Activated T-helper 1 cell treated with anti-CD3 and anti-CD28 coated beads, Interleukin-12 subunit alpha, Interleukin-12 subunit beta, Interleukin-2, Interleukin-4 antibody, amounts not matched to agents 30 ng/mL and 10 ng/mL and 1 ng/mL, durations not matched to agents 14 hours and 24 hours and 36 hours (primary cell): ENCODE measurements at places on chromosomes 5 and 9. TPM values are rescaled to one million over a fixed set of nuclear protein-coding genes. Genes with fewer than 3 reads are reported as not detected.

GRCh38 chr9:26157411-26157810, 479.2 kb upstream of the TUSC1 start:
- H3K27me3 ChIP-seq = no peaks in the 10 kb centered on the region
- H3K4me1 ChIP-seq = no peaks in the 10 kb centered on the region
- H3K27ac ChIP-seq = no peak overlapping the region
- DNase-seq = no peak

GRCh38 chr9:100486479-100487176, 13.7 kb downstream of the TMEFF1 start:
- no peak overlapping the region for H3K27ac ChIP-seq
- H3K4me3 ChIP-seq = no peak overlapping the region
- H3K27me3 ChIP-seq = peaks cover 3% of the 10 kb centered on the region
- no peaks in the 10 kb centered on the region for H3K36me3 ChIP-seq
- no peak for DNase-seq

GRCh38 chr9:98219794-98220370, 27.4 kb upstream of the CORO2A start:
- DNase-seq = no peak
- no peak overlapping the region for H3K4me3 ChIP-seq
- no peaks in the 10 kb centered on the region for H3K4me1 ChIP-seq
- H3K27me3 ChIP-seq = peaks cover 2% of the 10 kb centered on the region
- H3K27ac ChIP-seq = no peak overlapping the region
- H3K36me3 ChIP-seq = no peaks in the 10 kb centered on the region

DNA sequence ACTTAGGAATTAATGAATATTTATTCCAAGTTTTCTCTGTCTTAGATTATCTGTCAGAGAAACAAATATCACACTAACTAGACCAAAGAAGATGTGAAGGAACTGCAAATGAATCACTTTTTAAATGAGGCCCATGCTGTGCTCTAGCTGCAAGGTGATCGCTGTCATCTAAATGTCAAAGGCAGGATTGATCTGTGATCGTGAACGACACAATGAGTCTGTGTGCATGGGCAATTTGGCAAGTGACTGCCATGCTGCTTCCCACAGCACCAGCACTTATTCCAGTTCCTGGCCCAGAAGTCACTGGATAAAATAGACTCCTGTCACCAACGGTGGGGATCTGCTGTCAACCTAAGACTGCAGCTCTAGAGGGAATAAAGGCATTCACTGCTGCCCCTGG, 141.2 kb downstream of the TRIM36 start:
- H3K36me3 ChIP-seq = no peaks in the 10 kb centered on the region
- H3K4me1 ChIP-seq = no peaks in the 10 kb centered on the region
- no peak overlapping the region for H3K27ac ChIP-seq
- H3K27me3 ChIP-seq = no peaks in the 10 kb centered on the region
- H3K4me3 ChIP-seq = no peak overlapping the region

DNA sequence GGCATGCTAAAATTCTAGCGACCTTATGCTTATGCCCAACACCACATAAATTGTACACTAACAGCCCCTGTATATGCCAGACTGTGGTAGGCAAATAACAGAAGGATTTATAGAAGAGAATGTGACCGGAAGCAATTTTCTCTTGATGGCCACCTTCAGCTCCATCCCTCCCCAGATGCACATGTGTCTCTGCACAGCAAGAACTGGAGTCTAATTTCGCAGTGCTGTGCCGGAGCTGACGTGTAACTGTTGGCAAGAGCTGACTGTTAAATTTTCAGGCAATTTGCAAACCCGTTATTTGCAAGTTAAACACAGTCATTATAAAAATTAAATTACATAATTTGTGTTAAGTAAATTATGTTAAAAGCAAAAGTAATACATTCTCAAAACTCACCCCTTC, 48.4 kb downstream of the PCA3 start:
- H3K27ac ChIP-seq = no peak overlapping the region
- no peak for DNase-seq
- H3K27me3 ChIP-seq = no peaks in the 10 kb centered on the region
- no peaks in the 10 kb centered on the region for H3K4me1 ChIP-seq

GRCh38 chr9:33698267-33698666, 97.1 kb upstream of the PRSS3 start:
- H3K4me1 ChIP-seq = no peaks in the 10 kb centered on the region
- no peaks in the 10 kb centered on the region for H3K36me3 ChIP-seq
- DNase-seq = no peak
- H3K4me3 ChIP-seq = no peak overlapping the region
- peaks cover 15% of the 10 kb centered on the region for H3K27me3 ChIP-seq

DNA sequence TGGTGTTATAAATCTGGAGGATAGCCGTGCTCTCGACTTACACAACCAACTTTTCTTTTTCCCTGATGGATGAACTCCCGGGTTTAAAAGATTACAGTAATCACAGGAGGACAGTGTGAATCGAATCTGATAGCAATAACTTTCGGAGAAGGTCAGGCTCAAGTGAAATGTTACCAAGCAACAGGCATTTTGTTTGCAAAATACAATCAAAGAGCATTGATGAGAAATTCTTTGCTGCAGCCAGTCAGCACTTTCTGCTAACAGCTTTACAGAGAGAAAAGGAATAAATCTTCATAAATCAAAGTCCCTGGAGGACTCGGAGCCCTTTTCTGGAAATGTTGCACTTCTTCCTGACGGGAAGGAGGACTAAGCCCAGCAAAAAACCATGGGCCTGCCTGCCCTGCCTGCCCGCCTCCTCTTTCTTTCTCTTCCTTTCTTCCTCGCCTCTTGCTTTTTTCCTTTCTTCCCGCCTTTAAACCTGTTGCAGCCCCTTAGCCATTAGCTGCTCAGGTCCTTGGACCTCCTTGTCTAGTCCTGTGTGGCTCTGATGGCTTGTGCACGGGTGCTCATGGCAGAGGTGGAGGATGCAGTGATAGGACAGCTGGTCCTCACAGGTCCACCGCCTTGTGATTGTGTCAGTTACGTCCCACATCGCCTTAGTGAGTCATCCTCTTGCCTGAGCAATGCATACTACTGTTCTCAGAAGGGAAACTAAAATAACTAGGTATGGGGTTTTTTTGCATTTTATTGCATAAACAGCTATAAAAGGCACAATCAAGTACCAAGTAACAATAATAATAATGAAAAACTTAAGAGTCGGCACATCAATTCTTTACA, 6.2 kb downstream of the DMRT3 start:
- no peak overlapping the region for H3K4me3 ChIP-seq
- no peak overlapping the region for H3K27ac ChIP-seq
- H3K4me1 ChIP-seq = no peaks in the 10 kb centered on the region
- no peak for DNase-seq
- H3K36me3 ChIP-seq = no peaks in the 10 kb centered on the region
- peaks cover 81% of the 10 kb centered on the region for H3K27me3 ChIP-seq

DNA sequence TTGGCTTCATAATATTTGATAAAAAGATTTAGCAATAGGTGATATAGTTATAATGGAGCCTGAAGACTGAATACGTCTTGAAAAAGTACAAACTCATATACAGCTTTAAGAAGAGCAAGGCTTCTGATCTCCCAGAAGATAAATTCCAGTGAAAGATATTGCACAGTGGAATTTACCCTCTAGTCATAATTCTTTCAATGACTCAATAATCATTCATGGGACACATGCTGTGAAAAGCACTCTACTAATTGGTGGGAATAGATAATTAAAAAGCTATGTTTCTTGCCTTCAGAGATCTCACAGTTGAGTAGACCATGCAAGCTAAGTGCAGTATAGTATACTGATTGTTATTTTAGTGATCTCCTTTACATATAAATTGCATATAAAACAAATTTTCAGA, 538.6 kb upstream of the CYLC2 start:
- no peaks in the 10 kb centered on the region for H3K36me3 ChIP-seq
- no peaks in the 10 kb centered on the region for H3K27me3 ChIP-seq
- no peak for DNase-seq
- no peak overlapping the region for H3K27ac ChIP-seq
- no peaks in the 10 kb centered on the region for H3K4me1 ChIP-seq

- H3K36me3 ChIP-seq = no peaks in the 10 kb centered on the region
- H3K27ac ChIP-seq = no peak overlapping the region
- H3K4me1 ChIP-seq = no peaks in the 10 kb centered on the region
- DNase-seq = no peak
- H3K27me3 ChIP-seq = peaks cover 2% of the 10 kb centered on the region
These were observed 283.1 kb downstream of the ADAMTS6 start for GRCh38 chr5:65198456-65199120.

GRCh38 chr5:147483961-147484707, 25.7 kb downstream of the DPYSL3 start:
- no peak overlapping the region for H3K4me3 ChIP-seq
- H3K27ac ChIP-seq = no peak overlapping the region
- H3K4me1 ChIP-seq = no peaks in the 10 kb centered on the region
- DNase-seq = no peak
- no peaks in the 10 kb centered on the region for H3K27me3 ChIP-seq
- H3K36me3 ChIP-seq = no peaks in the 10 kb centered on the region

DNA sequence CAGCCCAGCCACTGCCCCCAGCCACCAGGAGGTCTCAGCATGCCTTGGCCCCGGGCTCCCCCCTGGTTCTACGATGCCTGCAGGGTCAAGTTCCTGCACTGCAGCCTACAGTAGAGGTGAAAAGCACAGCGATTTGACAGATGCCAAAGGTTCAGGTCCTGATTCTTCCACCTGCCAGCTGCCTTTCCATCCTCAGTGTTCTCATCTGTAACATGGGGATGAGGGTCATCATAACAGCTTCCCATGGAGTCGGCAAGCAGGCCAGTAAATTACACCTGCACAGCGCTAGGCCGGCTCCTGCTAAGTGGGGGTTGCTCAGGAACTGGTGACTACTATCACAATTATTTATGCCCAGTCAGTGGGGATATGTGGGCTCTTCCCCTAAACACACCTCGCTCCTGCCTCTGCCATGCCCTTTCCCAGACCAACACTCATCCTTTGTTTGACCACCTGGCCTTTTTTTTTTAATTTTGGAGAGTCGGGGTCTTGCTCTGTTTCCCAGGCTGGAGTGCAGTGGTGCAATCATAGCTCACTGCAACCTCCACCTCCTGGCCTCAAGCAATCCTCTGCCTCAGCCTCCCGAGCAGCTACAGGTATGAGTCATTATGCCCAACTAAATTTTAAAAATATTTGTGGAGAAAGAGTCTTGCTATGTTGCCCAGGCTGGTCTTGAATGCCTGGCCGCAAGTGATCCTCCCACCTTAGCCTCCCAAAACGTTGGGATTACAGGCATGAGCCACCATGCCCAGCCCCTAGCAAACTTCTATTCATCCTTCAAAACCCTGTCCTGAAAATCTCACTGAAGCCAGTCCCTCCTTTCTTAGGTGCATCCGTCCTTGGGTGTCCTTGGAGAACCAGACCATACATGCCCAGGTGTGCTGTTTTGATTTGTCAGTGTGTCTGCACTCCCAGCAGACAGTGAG, 6.4 kb downstream of the ENG start:
- H3K36me3 ChIP-seq = peaks cover 19% of the 10 kb centered on the region
- no peak overlapping the region for H3K27ac ChIP-seq
- H3K4me3 ChIP-seq = no peak overlapping the region
- H3K4me1 ChIP-seq = peaks cover 18% of the 10 kb centered on the region
- H3K27me3 ChIP-seq = no peaks in the 10 kb centered on the region
- DNase-seq = no peak

- DNase-seq = no peak
- no peak overlapping the region for H3K27ac ChIP-seq
- H3K36me3 ChIP-seq = peaks cover 5% of the 10 kb centered on the region
- H3K4me1 ChIP-seq = no peaks in the 10 kb centered on the region
- no peaks in the 10 kb centered on the region for H3K27me3 ChIP-seq
- no peak overlapping the region for H3K4me3 ChIP-seq
These were observed 88.6 kb downstream of the AGTPBP1 start for GRCh38 chr9:85653153-85653552.

GRCh38 chr5:34047774-34048572, 5.0 kb upstream of the C1QTNF3 start:
- H3K27me3 ChIP-seq = no peaks in the 10 kb centered on the region
- no peak overlapping the region for H3K27ac ChIP-seq
- DNase-seq = no peak
- no peak overlapping the region for H3K4me3 ChIP-seq

DNA sequence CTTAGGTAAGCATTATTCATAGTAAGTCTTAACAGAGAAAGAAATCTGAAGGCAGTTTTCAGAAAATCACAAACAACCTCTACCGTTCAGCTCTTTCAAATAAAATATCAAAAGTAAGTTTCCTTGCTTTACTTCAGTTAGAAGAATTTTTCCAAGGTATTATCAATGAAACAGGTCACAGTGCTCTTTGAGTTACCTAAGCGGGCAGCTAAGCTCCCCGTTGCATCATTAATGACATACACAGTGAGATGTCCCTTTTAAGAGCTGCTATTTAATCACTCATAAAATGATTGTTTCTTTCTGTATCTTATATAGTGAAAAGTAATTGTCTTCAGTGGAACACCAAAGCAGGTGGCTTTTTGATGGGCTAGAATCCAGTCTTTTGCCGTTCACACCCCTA, 86.2 kb upstream of the PIK3R1 start:
- peaks cover 12% of the 10 kb centered on the region for H3K27me3 ChIP-seq
- H3K4me3 ChIP-seq = no peak overlapping the region
- H3K4me1 ChIP-seq = no peaks in the 10 kb centered on the region
- no peak overlapping the region for H3K27ac ChIP-seq
- no peaks in the 10 kb centered on the region for H3K36me3 ChIP-seq

- no peaks in the 10 kb centered on the region for H3K36me3 ChIP-seq
- peaks cover 11% of the 10 kb centered on the region for H3K4me1 ChIP-seq
- no peak overlapping the region for H3K27ac ChIP-seq
- DNase-seq = no peak
- H3K27me3 ChIP-seq = no peaks in the 10 kb centered on the region
- H3K4me3 ChIP-seq = no peak overlapping the region
These were observed 6.8 kb downstream of the SLC36A1 start for GRCh38 chr5:151454166-151454565.

GRCh38 chr9:34454571-34455065, 3.8 kb downstream of the FAM219A start:
- DNase-seq = no peak
- H3K4me3 ChIP-seq = no peak overlapping the region
- peaks cover 2% of the 10 kb centered on the region for H3K27me3 ChIP-seq
- peaks cover 5% of the 10 kb centered on the region for H3K36me3 ChIP-seq

GRCh38 chr9:137411645-137412380, 11.1 kb downstream of the EXD3 start:
- no peaks in the 10 kb centered on the region for H3K4me1 ChIP-seq
- H3K4me3 ChIP-seq = peak overlapping the region; percentile 19
- DNase-seq = peak; percentile 16
- H3K27me3 ChIP-seq = no peaks in the 10 kb centered on the region
- H3K27ac ChIP-seq = no peak overlapping the region

GRCh38 chr9:38213631-38214299, 144.7 kb upstream of the SHB start:
- peaks cover 5% of the 10 kb centered on the region for H3K27me3 ChIP-seq
- H3K36me3 ChIP-seq = no peaks in the 10 kb centered on the region
- no peak overlapping the region for H3K4me3 ChIP-seq
- DNase-seq = no peak
- H3K27ac ChIP-seq = no peak overlapping the region

The LURAP1L gene
- total RNA-seq = not detected in 2 replicates

The RASA1 gene
- 20.7 and 21.3 TPM in 2 replicates for total RNA-seq

The LRRTM2 gene
- 0.12 TPM in 1 of 2 replicates, not detected in the other for total RNA-seq

The MYMK gene
- not detected in 2 replicates for total RNA-seq

The SAXO1 gene
- not detected in 2 replicates for total RNA-seq

The ARID3C gene
- 0.23 TPM in 1 of 2 replicates, not detected in the other for total RNA-seq

The ZNF454 gene
- not detected in 2 replicates for total RNA-seq

The CAST gene
- 104 and 112 TPM in 2 replicates for total RNA-seq

The OR1K1 gene
- not detected in 2 replicates for total RNA-seq

The CACNA1B gene
- total RNA-seq = not detected in 2 replicates

The INSL6 gene
- total RNA-seq = not detected in 2 replicates

The ATOX1 gene
- 72.5 and 83.7 TPM in 2 replicates for total RNA-seq

The C5orf52 gene
- 0.39 TPM in 1 of 2 replicates, not detected in the other for total RNA-seq
